CD4-positive, alpha-beta T cell treated with Interleukin-21 for 1 hour (primary cell): ENCODE measurements at places on chromosomes 16 and 17.
A peak's percentile ranks its signal among the peaks of the same experiment; 100 is the strongest.

GRCh38 chr17:79255926-79256585 lies 181.4 kb downstream of the ENGASE start:
- no peak for DNase-seq

DNA sequence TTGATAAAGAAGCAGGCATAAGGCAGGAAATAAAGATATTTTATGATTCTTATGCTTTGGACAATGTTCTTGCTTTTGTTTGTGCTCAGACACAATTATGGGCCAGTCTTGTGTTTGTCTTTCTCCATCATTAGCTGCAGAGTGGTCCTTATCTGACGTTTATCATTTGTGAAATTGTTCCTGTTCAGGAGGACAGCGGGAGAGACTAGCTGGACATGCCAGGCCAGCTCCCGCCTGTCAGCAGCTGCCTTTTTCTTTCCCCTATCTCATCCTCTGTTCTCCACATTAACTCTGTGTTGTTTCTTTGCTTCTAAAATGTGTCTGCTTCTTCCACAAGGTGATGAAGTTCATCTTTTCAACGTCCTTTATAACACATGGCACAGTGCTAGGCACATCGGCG lies 333.5 kb downstream of the NPIPA8 start:
- DNase-seq: no peak

GRCh38 chr17:57388131-57388725 lies 131.9 kb downstream of the MSI2 start:
- no peak for DNase-seq

- DNase-seq: peak; percentile 69
These were observed 23.8 kb downstream of the SNX11 start for GRCh38 chr17:48131216-48131824.

DNA sequence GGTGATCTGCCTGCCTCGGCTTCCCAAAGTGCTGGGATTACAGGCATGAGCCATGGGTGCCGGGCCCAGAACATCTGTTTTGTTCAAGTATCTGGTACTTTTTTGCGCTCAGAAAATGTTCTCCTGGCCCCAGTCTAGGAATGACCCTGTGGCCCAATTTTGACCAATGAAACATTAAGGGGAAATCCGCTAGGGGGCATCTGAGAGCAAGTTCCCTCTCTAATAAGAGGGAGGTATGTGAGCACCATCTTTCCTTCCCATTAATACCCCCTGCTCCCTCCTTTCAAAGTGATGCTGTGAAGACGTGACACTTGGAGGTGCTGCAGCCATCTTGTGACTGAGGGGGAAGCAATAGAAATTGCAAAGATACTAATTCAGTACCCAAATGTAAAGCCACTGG lies 16.5 kb upstream of the CLEC3A start:
- peak; percentile 6 for DNase-seq

DNA sequence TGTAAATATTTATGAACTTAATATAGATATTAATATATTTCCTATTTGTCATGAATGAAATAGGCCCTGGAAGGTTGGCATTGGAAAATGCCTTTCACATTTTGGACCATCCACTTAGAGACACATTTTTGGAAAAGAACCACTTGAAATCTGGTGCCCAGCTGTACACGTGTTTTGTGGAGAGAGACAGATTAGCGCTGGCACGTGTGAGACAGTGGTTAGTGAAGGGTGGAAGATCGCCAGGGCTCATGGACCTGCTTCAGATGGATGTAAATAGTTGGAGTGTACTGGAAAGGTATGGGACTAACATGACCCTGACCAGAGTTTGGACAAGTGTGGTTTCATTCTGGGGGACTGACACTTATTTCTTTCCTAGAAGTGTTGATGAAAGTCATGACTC lies 222.9 kb downstream of the PRKCA start:
- no peak for DNase-seq

DNA sequence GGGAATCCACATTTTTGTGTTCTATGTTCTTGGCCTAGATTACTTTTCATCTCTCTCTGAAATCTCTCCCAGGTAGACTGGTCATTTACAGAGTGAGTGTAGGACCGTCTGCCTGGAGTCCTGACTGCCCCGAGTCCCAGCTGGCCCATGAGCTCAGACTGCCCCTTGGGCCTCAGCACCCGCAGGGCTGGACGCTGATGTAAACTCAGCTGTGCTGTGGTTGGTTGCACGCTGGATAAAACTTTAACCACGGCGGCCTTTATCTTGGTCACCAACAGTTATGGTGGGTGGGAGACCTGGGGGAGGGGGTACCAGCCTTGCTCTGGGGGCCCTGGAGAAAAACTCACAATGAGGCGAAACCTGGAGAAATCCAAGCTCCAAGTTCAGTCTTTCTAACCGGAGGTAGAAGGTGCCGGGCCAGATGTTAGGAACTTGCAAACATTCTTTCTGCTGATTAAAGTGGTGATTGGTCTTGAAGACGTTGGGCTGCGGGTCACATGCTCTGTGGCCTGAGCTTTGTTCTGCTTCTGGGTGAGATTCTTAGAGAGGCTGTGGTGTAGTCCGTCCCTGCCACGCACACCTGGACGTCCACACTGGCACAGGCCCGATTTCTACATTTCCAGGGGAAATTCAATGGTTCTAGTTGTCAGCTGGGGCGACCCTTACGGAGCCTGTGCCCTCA lies 6.9 kb downstream of the METRNL start:
- no peak for DNase-seq

- DNase-seq: no peak
These were observed 116.8 kb downstream of the HIC1 start for GRCh38 chr17:2171702-2172076.

DNA sequence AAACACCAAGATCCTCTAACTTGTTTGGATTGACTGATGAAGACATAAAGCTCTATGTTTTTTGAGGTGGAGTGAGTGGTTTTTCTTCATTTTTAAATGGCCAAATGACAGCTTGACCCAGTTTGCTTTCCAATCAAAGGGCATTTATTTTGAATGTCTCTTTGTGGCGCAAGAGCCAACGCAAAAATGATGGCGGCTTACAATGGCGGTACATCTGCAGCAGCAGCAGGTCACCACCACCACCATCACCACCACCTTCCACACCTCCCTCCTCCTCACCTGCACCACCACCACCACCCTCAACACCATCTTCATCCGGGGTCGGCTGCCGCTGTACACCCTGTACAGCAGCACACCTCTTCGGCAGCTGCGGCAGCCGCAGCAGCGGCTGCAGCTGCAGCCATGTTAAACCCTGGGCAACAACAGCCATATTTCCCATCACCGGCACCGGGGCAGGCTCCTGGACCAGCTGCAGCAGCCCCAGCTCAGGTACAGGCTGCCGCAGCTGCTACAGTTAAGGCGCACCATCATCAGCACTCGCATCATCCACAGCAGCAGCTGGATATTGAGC lies 329 bp downstream of the NLK start:
- DNase-seq: no peak

DNA sequence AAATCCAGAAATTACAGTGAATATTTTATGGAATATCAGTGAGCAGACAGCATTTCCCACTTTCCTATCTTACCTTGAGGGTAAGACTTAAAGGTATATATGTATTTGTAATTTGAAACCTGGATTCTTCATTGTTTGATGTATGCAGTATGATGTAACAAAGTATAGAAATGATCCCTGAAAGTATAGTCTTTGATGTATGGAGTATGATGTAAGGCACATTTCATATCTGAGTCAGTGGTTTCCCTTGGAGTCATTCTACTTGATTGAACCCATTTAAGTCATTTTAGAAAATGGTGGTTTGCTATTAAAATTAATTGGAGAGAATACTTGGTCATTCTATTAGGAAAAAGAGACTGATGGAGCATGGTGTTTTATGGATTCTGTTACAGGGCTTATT lies 10.1 kb downstream of the AMZ2 start:
- peak; percentile 25 for DNase-seq

- no peak for DNase-seq
These were observed 368.4 kb downstream of the SOX9 start for GRCh38 chr17:72489272-72489641.

GRCh38 chr16:86285938-86286921 lies 224.1 kb upstream of the FOXF1 start:
- DNase-seq: no peak

GRCh38 chr17:4860651-4861050 lies 27.5 kb downstream of the MINK1 start:
- no peak for DNase-seq

DNA sequence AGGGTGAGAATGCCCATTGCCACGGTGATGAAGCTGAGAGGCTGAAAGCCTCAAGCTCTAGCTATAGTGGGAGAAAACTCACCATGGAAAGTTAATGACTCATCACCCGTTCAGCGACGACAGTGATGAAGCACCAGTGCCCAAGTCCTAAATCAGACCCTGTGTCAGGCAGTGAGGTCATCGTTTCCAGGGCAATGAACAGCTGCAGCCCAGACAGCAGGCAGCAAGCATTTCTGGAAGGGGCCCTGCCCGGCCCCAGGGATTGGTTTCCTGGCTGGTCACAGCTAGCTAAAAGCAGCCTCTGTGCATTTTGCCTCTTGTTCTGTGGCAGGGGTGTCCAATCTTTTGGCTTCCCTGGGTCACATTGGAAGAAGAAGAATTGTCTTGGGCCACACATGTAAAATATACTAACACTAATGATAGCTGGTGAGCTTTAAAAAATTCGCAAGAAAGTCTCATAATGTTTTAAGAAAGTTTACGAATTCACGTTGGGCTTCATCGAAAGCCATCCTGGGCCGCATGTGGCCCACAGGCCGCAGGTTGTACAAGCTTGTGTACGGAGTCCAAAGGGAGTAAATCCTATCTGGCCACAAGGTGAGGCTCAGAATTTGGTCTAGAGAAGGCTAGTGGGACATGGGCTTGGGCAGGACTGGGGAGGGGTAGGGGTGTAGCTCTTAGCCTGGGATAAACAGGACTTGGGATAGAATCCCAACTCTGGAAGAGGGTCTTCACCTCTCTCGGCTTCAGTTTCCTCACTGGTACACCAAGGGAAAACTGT lies 40.6 kb downstream of the MIS12 start:
- no peak for DNase-seq

DNA sequence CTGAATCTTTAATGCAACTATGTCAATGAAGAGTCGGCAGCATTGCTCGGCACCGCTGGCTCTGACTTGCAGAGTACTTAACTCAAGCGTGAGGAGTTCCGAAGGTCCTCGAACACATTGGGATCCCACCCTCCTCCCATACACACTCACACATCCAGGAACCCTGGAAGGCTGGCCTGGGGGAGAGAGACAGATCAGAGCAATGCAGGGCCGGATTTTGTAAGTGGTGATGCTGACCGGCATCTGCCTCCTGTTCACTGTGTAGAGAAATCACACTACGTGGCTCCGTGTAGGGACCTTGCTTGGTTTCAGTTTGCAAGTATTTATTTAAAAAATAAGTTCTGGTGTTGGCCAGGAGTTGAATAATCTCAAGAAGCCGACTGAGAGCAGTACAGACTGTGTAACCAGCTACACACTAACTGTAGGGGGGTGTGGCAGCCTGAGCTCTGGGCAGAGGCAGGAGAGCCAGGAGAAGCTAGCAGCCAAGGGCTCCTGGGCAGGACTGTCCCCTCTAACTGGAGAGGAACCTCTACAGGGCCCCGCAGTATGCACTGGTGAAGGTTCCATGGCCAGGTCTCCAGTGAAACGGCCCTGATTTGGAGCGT lies 190.2 kb upstream of the TNRC6C start:
- no peak for DNase-seq

GRCh38 chr16:14338969-14339368 lies 267.9 kb downstream of the MRTFB start:
- DNase-seq: no peak

- no peak for DNase-seq
These were observed 77.6 kb downstream of the EMP2 start for GRCh38 chr16:10502776-10503175.

- DNase-seq: no peak
These were observed 37.5 kb downstream of the LGALS9 start for GRCh38 chr17:27668488-27668823.

- DNase-seq: no peak
These were observed 2.4 kb downstream of the THRA start for GRCh38 chr17:40064971-40065768.

- no peak for DNase-seq
These were observed 23.5 kb downstream of the ZNF750 start for GRCh38 chr17:82816358-82816757.

- DNase-seq: no peak
These were observed 85.5 kb downstream of the GSG1L start for GRCh38 chr16:27977966-27978365.

DNA sequence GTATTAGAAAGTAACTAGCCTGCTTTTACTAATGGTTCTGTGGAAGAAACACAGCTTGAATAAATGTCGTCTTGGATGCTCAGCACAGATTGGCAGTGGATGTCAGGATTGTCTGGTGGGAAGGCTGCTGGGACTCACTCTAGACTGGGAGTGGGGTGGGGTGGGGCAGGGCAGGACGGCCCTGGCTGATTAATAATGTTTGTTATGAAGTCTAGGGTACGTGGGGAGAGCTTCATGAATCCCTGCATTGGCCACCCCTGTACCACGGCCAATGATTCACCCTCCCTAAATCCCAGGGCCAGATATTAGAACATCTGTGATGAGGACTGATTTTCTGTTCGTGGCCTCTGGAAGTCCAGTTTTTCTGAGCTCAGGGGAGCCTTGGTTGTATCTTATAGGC lies 421.0 kb downstream of the WWOX start:
- no peak for DNase-seq

GRCh38 chr16:11633113-11633512 lies 35.1 kb upstream of the SNN start:
- no peak for DNase-seq

DNA sequence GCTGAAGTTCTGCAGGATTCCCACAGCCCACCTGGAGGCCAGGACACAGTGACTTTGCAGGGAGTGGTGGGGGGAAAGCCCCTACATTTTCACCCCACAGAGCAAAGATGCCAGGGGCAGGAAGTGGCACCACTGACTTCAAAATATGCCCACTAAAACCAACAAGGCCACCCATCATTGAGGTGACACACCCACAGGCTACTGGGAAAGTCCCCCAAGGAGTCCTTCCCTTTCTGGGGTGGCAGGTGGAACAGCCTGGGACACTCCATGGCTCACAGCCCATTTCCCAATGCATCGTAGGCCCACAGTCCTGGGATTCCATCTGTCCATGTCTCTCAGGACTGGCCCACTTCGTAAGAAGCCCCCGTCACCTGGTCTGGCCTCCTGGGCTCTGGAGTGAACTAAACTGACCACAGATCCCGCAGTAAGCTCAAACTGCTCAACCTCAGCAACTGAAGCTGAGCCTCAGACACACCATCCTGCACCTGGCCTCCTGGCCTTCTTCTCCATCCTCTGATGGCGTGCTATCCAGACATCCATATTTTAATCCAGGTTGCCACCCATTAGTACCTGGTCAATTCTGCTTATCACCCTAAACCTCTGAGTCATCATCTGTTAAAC lies 7.5 kb upstream of the CCL1 start:
- DNase-seq: no peak

- no peak for DNase-seq
These were observed 19.7 kb upstream of the BRD7 start for GRCh38 chr16:50388496-50388895.
